ENCODE measurements at places on chromosomes 2 and 18.

- DNase-seq, result no peak
Measured at GRCh38 chr2:72132981-72133720, 14.5 kb downstream of the CYP26B1 start.

DNA sequence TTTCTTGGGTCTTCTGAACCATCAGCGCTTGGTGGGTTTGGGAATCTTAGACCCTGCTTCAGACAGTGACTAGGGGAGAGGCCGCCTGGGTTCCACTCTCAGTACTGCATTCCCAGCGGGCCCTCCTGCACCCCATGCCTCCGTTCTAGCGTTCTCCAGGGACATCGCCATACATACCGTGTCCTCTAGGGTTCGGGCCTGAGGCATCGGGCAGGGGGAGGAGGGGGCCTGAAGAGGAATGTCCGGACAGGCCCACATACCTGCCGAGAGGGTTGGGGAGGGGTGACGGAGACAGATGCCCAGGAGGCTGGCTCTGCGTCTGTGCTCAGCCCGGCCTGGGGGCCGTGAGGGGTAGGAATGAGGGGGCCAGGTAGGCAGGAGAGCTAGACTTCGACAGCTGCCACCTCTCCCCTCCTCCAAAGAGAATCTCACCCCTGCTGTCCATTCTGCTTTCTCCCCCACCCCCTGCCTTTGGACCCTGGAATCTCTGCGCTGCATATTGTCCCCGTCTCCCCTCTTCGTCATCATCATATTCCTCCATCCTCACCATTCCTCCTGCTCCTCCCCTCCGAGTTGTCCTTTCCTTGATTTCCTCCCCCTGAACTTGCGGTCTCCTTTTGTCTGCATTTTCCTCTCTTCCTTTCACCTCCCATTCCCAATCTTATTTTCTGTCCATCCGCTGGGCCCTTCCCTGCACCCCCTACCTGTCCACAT, 7.8 kb upstream of the WNT10A start:
- DNase-seq, result no peak

DNA sequence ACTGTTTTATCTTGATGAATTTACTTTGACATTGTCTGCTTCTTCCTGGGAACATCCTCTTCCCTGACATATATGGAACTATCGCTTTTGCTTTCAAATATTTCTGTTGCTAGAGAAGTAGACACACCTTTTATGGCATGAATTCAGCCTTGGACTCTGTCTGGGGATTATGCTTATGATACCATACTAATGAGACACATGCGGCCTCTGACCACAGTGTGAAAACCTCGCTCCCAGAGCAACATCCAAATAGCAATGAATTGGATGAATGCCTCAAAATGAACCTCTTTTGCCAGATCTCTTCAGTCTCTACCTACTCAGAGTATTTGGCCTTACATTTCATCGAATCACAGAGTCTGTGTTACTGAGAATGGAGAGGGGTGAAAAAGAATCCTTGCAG, 70.9 kb downstream of the PIEZO2 start:
- no peak for DNase-seq

GRCh38 chr2:127283275-127283674, 10.7 kb downstream of the ERCC3 start:
- DNase-seq, result no peak

GRCh38 chr2:123451542-123451941, 573.5 kb upstream of the CNTNAP5 start:
- no peak for DNase-seq

Data from stimulated activated CD8-positive, alpha-beta memory T cell treated with anti-CD3 and anti-CD28 coated beads, Interleukin-7, amount 100 ng/mL, for 48 hours (primary cell).